ENCODE measurements at places on chromosomes 16 and 17.

- DNase-seq: peak; percentile 96
Measured at GRCh38 chr17:28951991-28952975, 965 bp upstream of the PHF12 start.

DNA sequence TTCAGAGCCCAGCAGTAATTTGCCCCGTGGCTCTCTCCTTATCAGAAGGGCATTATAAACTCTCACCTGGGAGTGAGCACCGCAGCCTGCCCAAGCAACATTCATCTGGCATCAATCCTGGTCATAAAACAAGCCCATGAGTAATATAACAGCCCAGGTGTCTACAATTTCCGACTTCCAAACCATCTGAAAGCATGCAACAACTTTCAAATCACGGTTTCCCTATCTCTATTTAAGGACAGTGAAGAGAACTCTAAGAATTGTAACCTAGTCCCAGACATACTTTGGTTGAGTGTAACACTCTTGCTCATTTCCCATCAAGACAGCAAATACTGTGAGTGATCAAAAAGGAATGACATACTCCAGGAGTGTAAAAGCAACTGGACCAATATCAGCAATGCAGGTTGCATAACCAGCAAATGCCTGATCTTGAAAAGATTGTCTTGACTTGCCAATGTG, 487.4 kb upstream of the SOX9 start:
- DNase-seq: no peak

GRCh38 chr17:2874189-2874686, 78.0 kb downstream of the RAP1GAP2 start:
- DNase-seq: no peak

DNA sequence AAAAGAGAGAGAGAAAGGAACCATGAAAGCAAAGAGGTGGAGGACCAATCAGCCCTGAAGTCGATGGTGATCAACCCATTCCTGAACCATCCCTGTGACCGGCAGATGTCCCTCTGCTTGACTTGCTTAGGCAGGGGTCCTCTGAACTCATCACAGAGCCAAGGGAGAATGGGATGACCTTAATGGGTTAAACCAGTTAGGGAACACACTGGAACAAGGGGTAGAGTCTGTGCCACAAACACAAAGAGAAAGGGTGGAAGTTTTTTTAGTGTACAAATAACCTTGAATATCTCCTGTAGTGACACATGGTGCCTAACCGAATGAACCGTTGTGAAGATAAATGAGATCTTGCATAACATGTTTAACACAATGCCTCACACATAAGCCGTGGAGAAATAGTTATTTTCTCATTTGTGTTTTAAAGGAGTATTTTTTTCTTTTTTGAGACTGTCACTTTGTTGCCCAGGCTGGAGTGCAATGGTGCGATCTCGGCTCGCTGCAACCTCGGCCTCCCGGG, 11.2 kb downstream of the NAA60 start:
- no peak for DNase-seq

DNA sequence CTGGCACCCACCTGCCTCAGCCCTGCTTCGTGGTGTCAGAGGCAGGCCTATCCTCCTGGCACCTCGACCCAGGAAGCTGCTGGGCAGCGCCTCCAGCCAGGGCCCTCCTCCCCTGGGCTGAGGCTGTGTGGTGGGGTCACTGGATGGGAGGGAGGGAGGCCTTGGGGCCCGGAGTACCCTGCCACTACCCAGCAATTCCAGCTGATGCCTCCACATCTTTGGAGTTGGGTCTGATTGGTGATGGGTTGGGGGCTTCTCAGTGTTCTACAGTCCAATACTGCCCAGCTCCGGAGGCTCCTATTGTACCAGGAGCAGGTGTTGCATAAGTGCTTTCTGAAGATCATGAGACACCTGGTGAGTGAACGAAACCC, 48.0 kb downstream of the USP22 start:
- DNase-seq: no peak

DNA sequence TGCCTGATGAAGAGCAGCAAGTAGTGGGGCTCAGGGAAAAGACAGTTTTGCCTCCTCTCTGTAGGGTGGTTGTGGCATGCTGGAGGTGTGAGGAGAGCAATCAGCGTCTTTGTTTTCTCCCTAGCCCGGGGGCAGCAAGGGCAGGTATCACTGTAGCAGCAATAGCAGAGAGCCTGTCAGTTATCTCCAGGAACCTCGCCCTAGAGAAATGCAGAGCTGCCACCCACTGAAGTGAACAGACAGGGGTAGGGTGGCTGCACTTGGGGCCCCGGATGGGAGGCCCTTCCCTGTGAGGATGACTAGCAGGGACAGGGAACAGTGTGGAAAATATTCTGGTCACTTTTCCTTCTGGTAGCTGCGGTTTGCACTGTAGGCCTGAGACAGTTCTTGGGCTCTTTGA, 886.5 kb downstream of the CDH8 start:
- DNase-seq: no peak

DNA sequence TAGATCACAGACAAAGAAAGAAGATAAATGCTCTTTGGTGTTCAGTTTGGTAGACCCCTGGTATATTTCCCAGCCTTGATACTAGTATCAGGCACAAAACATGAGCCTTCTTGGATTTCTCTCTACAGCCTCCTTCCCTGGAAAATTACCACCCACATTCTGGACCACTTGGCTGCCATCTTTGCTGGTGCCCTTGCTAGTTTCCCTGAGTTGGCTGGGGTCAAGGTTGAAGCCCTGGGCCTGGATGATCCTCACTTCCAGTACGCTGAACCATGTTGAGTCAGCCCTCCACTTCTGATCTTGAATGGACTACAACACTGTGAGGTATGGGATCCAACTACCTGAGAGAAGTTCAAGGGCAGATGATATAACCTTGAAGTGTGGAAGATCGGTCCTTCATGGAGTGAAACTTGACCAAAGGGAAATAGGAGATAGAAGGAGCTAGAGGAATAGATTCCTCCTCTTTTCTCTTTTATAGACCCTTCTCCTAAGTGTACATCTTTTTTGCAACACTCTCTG, 501.4 kb downstream of the TMEM114 start:
- DNase-seq: no peak

DNA sequence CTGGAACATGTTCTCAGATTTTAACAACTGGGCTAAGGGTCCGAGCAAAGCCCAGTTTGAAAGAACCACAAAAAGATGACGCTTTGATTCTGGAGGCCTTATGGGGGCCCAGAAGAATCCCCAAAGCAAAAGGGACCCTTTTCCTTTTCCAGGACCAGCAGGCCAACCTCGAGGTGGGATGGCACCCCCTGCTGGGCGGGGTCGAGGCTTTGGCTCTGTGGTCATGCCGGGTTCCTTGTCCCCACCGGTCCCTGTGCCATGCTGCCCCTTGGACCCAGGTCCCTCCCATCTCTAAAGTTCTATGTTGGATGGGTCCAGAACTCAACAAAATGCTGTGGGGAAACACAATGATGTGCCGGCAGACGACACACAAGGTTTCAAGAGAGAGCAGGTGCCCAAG, 30.9 kb downstream of the TMEM204 start:
- no peak for DNase-seq

- no peak for DNase-seq
Measured at GRCh38 chr17:61799812-61800484, 63.4 kb downstream of the BRIP1 start.

GRCh38 chr17:72529386-72529785, 408.6 kb downstream of the SOX9 start:
- no peak for DNase-seq
